Pulmonary artery endothelial cell (primary cell): ENCODE measurements at places on chromosomes 6 and 20. TPM values are rescaled to one million over a fixed set of nuclear protein-coding genes. Genes with fewer than 3 reads are reported as not detected.
A peak's percentile ranks its signal among the peaks of the same experiment; 100 is the strongest.

Gene GRM4
- total RNA-seq, result not detected in 2 replicates

DNA sequence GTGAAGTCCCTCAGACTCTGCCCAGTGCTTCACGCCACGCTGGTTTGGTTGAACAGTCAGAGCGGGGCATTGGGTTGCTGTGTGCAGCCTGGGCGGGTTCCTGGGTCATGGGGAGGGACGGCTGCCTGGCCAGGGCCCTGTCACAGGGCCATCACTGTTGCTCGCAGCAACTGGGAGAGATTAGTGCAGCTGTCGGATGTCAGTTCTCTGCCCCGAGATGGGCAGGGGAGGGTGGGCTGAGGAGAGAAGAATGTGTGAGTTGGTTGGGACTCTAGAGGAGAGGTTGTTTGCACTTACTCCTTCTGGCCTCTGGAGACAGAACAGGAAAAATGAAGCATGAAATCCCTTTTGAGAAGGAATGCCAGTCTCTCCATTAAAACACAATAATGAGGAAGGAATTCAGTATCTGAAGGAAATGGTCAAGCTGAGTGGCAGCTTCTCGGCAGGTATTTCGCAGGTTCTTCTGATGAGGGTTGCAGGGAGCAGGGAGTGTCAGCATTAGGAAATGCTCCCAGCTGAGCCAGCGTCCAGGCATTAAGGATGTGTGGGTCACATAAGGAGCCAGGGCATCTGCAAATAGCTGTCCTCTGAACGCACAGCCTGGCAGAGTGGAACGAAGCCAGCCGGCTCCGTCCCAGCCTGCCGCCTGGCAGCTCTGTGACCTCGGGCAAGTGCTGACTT is 95.9 kb downstream of the SSR1 start:
- DNase-seq, result no peak

Gene OR12D3
- not detected in 2 replicates for total RNA-seq

- DNase-seq, result peak; percentile 93
Observed at GRCh38 chr6:170344631-170345576, 38.3 kb downstream of the FAM120B start.

Gene ZNF311
- 0.56 and 0.59 TPM in 2 replicates for total RNA-seq

- no peak for DNase-seq
Observed at GRCh38 chr6:158815379-158815724, 3.8 kb downstream of the EZR start.

GRCh38 chr20:59850018-59850641 is 83.3 kb downstream of the SYCP2 start:
- DNase-seq, result no peak

Gene HSPA12B
- total RNA-seq, result 4.7 and 7.9 TPM in 2 replicates

Gene PI3
- total RNA-seq, result not detected in 2 replicates

Gene PROKR2
- total RNA-seq, result not detected in 2 replicates

Gene LZTS3
- 3.2 and 4.1 TPM in 2 replicates for total RNA-seq

- no peak for DNase-seq
Observed at GRCh38 chr6:121201105-121201504, 133.2 kb downstream of the TBC1D32 start.

DNA sequence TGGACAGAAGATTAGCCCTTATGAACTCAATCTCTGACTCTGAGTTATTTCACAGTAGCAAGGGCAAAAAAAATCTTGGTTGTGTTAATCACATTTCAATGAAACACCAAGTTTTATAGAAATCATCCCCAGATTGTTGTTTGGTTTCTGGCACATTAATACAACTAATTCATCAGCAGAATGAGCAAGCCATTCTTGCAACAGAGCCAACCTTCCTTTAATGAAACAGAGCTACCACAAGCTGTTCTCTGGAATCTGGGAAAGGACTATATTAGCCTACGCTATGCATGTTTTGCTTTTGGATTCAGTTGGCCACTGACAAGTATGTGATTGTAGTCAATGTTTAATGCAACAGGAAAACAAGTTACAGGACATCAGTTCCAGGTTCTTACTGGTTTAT is 13.8 kb upstream of the POPDC3 start:
- no peak for DNase-seq

Gene C6orf58
- total RNA-seq, result 0.07 TPM in 1 of 2 replicates, not detected in the other

Gene GJA1
- total RNA-seq, result 313 and 605 TPM in 2 replicates

Gene ADGRF5
- total RNA-seq, result 2.0 and 20.1 TPM in 2 replicates

GRCh38 chr6:95071464-95071863 is 505.9 kb upstream of the MANEA start:
- no peak for DNase-seq

DNA sequence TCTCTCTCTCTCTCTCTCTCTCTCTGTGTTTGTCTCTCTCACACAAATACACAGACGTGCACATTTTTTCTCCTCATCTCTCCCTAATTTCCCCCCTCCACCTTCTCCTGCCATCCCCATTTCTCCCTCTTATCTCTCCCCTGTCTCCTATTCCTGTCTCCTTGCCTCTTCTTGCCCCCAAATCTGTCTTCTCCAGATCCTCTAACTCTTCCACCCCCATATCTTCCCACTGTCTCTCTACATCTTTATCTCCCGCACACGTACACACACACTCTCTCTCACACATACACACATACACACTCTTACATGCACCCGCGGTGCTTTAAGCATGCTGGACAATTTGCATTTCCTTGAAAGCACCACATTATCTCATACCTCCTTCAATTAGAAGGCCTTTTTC is 15.9 kb downstream of the KIZ start:
- DNase-seq, result no peak

DNA sequence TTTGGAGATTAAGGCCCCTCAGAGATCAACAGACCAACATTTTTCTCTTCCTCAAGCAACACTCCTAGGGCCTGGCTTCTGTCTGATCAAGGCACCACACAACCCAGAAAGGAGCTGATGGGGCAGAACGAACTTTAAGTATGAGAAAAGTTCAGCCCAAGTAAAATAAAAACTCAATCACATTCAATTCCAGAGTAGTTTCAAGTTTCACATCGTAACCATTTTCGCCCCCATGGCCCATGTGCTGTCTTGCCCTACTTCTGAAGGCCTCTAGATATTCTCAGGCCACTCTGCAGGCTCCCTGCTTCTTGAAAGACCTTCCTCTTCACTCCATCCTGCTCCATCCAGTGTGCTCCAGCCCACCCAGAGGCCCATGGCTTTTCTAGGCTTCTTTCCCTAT is 4.2 kb downstream of the IL17A start:
- DNase-seq, result no peak

DNA sequence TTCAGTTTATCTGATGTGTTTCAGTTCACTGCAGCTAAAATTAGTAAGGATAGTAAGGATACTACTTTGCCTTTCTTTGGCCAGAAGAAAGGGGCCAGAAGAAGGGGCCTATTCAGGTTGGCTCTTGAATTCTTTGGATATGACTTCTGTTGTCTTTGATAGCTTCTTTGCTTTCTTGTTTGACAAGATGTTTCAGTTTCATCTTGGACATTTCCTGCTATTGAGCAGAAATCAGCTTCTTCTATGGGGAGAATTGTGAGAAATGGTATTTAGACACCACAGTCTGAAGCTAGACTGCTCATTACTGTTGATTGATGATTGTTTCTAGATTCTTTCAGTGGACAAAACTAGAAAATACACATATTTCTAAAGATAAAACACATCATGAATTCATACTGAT is 23.2 kb downstream of the L3MBTL3 start:
- no peak for DNase-seq

Gene CST2
- not detected in 2 replicates for total RNA-seq

- DNase-seq, result peak; percentile 13
Observed at GRCh38 chr6:133568970-133569889, 319.7 kb upstream of the TCF21 start.

Gene BMP6
- total RNA-seq, result 281 and 299 TPM in 2 replicates

Gene SIRPB1
- 0.73 TPM in 1 of 2 replicates, not detected in the other for total RNA-seq

DNA sequence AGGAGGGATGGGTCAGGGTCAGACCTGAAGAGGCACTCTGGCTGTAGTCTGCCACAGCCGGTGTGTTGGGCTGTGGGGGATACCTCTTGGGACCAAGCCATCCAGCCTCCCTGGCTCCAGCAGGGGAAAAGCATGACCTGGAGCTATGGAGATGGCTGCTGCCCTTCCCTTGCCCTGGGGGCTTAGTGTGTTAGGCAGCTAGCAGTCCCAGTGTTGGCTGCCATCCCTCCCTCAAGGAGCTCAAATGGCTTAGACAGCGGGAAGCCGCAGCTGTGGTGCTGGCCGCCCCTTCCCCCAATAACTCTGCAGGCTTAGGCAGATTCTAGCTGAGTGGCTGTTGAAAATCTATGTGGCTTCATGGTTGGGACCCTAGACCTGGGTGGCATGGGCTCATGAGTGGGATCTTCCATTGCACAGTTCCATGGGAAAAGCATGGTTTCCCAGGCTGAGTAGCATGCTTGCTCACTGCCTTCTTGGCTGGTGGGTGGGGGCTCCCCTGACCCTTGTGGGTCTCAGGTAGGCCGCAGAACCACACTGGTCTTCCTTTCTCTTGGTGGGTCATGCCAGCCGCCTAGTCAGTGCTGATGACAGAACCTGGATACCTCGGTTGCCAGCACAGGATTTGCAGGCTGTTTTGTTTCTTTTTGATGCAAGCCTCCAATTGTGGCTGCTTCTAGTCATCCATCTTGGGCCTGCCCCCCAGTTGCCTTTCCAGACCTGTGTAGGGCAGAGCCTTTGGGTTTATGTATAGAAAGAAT is 69.0 kb upstream of the AHI1 start:
- DNase-seq, result no peak
